ENCODE measurements at places on chromosomes 3 and 15. TPM values are rescaled to one million over a fixed set of nuclear protein-coding genes. Genes with fewer than 3 reads are reported as not detected.

Gene TNK2
- total RNA-seq: 18.7 TPM

GRCh38 chr3:137709011-137709601 lies 55.0 kb upstream of the SOX14 start:
- H3K27ac ChIP-seq: no peak overlapping the region
- H3K4me1 ChIP-seq: no peaks in the 10 kb centered on the region
- H3K36me3 ChIP-seq: no peaks in the 10 kb centered on the region

- H3K4me1 ChIP-seq: no peaks in the 10 kb centered on the region
- DNase-seq: no peak
- no peaks in the 10 kb centered on the region for H3K27me3 ChIP-seq
- no peak overlapping the region for H3K4me3 ChIP-seq
- H3K36me3 ChIP-seq: no peaks in the 10 kb centered on the region
Measured at GRCh38 chr15:79682285-79682684, 214.5 kb downstream of the MTHFS start.

Gene NEDD4
- 16.2 TPM for total RNA-seq

- H3K27ac ChIP-seq: no peak overlapping the region
- no peak overlapping the region for H3K4me3 ChIP-seq
- no peaks in the 10 kb centered on the region for H3K36me3 ChIP-seq
Measured at GRCh38 chr3:114502204-114502603, 208.4 kb downstream of the TIGIT start.

DNA sequence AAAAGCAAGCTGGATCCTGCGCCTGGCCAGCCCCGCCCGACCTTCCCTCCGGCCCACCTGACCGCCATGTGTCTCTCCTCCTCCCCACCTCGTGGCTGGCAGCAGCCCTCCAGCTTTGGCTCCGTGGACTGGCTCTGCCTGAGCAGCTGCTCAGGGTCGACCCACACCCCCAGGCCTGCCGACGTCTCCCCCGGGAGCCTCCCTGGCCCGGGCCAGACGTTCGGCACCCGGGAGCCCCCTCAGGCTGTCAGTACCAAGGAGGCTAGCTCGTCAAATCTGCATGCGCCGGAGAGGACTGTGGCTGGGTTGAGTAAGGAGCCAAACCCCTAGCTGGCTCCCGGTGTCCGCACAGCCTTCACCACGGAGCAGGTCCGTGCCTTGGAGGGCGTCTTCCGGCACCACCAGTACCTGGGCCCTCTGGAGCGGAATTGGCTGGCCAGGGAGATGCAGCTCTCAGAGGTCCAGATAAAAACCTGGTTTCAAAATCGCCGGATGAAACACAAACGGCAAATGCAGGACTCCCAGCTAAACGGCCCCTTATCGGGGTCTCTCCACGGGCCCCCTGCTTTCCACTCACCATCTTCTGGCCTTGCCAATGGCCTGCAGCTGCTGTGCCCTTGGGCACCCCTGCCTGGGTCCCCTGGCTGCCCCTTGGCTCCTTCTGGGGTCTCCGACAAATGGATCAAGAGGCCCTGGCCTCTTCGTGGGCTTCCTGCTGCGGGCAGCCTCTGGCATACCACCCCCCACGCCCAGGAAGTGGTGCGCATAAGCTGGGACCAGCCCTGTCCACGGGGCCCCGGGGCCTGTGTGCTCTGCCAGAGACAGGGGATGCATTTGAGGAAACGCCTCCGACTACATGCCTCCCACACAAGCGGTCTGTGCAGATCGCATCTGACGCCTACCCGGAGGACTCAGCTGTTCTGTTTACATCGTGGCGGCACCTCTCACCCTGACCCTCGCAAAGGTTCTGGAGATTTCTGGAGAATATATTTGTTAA lies 345.0 kb downstream of the ZNF385D start:
- no peak overlapping the region for H3K27ac ChIP-seq
- DNase-seq: peak; percentile 76

Gene GOLGB1
- total RNA-seq: 46.4 TPM

- no peak overlapping the region for H3K27ac ChIP-seq
- no peak for DNase-seq
- peaks cover 4% of the 10 kb centered on the region for H3K36me3 ChIP-seq
- no peaks in the 10 kb centered on the region for H3K27me3 ChIP-seq
- no peaks in the 10 kb centered on the region for H3K4me1 ChIP-seq
Measured at GRCh38 chr3:185208823-185209222, 45.0 kb downstream of the EHHADH start.

DNA sequence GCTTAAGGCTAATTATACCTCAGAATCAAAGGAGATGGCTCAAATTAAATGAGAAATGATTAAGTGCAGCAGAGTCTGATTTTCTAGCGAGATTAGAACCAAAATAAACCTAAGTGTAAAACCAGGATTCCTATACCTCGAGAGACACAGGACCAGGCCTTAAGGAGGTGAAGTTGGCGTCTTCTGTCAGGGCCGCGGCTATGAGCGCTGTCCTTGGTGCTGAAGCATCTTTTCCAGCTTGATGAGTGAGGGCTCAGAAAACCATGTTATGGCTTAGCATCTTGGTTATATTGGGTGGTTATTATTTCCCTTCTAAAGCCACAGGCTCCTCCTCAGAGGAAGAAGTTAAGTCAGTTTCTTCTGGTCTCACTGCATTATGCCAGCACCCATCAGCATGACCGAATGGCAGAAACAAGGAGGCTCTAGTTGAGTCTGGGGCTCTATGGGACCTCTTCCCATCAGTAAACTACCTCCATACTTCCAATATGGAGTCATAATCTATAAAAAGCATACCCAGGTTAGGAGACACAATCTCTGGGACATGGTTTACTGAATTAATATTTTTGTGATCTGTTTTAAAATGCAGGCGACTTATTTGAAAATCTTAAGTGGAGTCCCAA lies 120.1 kb upstream of the NMNAT3 start:
- H3K27me3 ChIP-seq: no peaks in the 10 kb centered on the region
- no peak overlapping the region for H3K27ac ChIP-seq
- no peaks in the 10 kb centered on the region for H3K36me3 ChIP-seq
- no peak for DNase-seq
- H3K4me1 ChIP-seq: no peaks in the 10 kb centered on the region

Gene SERPINI2
- total RNA-seq: 0.67 TPM

DNA sequence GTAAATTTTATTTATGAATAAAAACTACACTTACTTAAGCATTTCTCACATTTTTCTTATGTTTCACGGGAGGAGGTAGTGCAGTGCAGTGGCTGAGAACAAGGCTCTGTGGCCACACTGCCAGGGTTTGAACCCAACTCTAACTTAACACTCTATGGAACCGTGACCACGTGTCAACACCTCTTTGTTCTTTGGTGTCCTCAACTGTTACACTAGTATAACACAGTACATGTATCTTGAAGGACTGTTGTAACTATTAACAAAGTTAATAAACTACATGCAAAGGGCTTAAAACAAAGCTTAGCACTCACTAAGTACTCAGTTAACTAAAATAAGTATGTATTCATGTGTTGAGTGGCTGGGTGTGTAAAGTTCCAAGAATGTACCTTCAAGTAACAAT lies 19.5 kb downstream of the CD47 start:
- H3K4me3 ChIP-seq: no peak overlapping the region
- H3K27me3 ChIP-seq: no peaks in the 10 kb centered on the region
- DNase-seq: no peak
- peaks cover 31% of the 10 kb centered on the region for H3K36me3 ChIP-seq
- no peak overlapping the region for H3K27ac ChIP-seq
- peaks cover 4% of the 10 kb centered on the region for H3K4me1 ChIP-seq

Gene ARPP19
- 29.3 TPM for total RNA-seq

Gene PRR20G
- total RNA-seq: not detected

- no peaks in the 10 kb centered on the region for H3K4me1 ChIP-seq
- no peaks in the 10 kb centered on the region for H3K27me3 ChIP-seq
- DNase-seq: no peak
- no peak overlapping the region for H3K4me3 ChIP-seq
- H3K36me3 ChIP-seq: no peaks in the 10 kb centered on the region
- H3K27ac ChIP-seq: no peak overlapping the region
Measured at GRCh38 chr3:10746001-10746400, 70.0 kb upstream of the SLC6A11 start.

DNA sequence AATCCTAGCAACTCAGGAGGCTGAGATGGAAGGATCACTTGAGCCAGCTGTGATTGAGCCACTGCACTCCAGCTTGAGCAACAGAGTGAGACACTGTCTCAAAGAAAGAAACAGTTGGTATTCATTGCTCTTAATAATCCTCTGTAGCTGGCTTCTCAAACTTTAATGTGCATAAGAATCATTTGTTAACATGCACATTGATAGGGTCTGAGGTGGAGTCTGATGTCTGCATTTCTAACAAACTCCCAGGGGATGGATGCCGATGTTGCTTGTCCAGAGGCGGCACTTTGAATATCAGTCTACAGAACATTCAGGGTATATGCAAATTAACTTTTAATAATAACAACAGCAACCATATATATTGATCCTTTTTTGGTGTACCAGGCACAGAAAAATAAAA lies 39.9 kb downstream of the NKIRAS1 start:
- H3K27me3 ChIP-seq: no peaks in the 10 kb centered on the region
- no peak overlapping the region for H3K27ac ChIP-seq
- H3K36me3 ChIP-seq: no peaks in the 10 kb centered on the region
- peaks cover 21% of the 10 kb centered on the region for H3K4me1 ChIP-seq
- H3K4me3 ChIP-seq: no peak overlapping the region
